ENCODE measurements at places on chromosomes 12 and 14. TPM values are rescaled to one million over a fixed set of nuclear protein-coding genes. Genes with fewer than 3 reads are reported as not detected.

GRCh38 chr14:75907756-75908359, 73.9 kb downstream of the TGFB3 start:
- DNase-seq, result no peak

DNA sequence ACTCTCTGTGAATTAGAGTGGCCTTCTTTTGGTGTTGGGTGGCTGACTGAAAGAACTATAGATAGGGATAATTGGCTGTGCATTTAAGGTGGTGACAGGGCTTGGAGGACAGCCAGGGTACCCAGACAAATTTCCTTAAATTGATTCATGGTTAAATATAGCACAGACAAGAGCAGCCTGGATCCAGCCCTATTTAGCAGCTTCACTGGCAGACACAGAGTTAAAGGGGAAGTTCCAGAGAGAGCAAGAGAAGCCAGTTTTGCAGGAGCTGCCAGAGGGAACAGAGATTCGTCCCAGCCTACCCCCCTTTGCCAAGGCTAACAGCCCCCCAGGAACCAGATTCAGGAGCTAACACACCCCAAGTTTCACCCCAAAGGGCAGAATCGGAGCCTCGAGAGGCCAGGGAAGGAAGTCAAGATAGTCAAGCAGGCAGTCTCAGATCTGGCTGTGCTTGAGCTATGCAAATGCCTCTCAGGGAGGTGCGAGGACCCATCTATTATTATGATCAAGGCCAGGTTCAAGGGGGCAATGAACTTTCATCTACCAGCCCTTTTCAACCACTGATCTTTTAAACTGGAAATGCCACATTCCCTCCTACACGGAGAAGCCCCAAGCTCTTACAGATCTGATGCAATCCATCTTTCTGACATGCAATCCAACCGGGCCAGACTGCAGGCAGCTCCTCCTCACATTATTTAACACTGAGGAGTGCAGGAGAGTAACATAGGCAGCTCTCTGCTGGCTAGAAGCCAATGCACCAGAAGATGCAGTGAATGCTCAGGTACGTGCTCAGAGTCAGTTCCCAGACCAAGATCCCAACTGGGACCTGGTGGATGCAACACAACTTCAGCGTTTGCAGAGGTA, 58.2 kb downstream of the DHRS2 start:
- DNase-seq, result no peak

GRCh38 chr14:105084741-105085571, 19.7 kb upstream of the GPR132 start:
- no peak for DNase-seq

- no peak for DNase-seq
Measured at GRCh38 chr14:71693381-71693780, 238.8 kb upstream of the RGS6 start.

DNA sequence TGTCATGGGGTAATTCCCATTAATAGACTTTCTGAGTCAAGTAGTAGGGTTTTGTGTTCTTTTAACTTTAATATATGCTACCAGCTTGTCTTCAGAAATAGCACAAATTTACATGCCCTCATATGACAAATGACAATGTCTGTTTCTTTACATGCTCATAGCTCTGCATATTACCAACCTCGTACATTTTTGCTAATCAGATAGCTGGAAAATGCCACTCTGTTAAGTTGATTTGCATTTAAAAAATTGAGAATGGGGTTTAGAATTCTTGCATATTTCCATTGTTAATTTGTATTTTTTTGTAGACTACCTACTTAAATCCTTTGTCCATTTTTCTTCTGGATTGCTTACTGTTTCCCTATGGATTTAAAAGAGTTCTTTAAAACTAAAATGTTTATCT, 31.2 kb downstream of the SERPINA1 start:
- DNase-seq, result no peak

Gene RAB2B
- 22.2 TPM for total RNA-seq

DNA sequence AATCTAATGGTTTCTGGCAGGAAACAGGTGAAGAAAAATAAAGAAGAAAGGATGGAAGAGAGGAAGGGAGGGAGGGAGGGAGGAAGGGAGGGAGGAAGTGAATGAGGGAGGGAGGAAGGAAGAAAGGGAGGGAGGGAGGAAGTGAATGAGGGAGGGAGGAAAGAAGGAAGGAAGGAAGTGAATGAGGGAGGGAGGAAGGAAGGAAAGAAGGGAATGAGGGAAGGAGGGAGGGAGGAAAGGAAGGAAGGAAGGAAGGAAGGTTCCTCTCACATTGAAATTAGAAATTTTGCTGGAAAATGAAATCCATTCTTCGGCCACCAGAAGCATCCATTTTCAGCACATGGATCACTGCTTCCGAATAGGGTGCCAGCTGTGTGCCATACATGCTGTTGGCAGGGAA, 62.2 kb upstream of the PELI2 start:
- no peak for DNase-seq

Gene GYS2
- total RNA-seq, result not detected

DNA sequence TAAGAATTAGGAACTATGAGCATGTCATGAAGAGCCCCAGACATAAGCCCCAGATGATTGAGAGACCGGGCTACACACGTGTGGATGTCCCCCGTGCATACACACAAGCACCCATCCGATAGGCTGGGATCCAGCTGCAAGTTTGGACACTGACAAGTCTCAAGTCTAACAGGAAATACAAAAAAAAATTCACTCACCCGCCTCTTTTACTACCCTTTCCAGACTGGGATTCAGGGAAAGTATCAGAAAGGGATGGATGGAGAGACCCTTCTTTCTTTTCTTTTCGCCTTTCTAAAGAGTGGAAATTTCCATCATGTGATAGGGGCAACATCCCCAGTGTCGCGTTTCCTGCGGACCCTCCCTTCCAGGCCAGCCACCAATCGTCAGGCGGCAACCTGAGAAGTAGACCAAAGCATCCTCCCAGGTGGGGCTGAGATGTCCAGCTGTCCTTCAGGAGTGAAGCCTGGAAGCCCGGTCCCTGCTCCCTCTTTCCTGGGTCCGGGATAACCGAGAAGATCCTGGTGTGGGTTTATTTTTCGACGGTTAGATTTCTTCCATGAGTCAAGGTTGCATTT, 6.4 kb upstream of the SLC38A4 start:
- DNase-seq, result no peak

GRCh38 chr12:2290516-2291065, 237.8 kb downstream of the CACNA1C start:
- DNase-seq, result no peak

DNA sequence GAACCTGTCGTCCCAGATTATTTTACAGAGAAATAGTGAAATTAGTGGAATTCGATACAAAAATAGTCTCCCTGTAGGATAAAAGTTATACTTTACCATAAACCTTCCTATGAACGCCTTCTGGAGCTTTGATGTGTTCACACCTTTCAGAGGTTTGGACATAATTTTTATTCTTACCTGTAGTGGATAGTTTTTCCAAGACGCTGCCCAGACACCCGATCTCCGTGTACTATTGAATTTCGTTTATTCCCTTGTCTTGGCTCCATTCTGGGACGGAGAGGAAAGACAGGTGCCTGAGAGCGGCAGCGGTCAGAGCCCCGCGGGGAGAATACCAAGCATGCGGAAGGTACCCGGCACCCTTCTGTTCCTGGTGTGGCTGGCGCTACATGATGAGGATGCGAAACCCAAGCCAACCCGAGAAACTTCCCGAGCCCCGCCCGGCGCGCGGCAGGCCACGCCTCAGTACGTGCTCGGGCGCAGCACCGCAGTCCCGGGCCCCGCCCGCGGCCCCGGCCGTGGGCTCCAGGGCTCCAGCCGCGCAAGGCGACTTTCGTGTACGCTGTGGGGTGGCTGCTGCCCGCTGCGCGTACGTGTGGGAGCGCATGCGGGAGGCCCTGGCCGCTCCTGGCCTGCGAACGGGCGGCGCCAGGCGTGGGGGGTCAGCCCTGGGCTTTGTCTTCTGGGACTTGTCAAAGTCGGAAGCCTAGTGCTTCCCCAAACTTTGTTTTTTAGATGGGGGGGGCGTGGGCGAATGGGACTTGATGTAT, 11.3 kb upstream of the SNAPC1 start:
- peak; percentile 93 for DNase-seq

GRCh38 chr12:56029666-56030293, 8.9 kb downstream of the IKZF4 start:
- DNase-seq, result no peak
